Activated naive CD8-positive, alpha-beta T cell treated with anti-CD3 and anti-CD28 coated beads for 36 hours (primary cell): ENCODE measurements at places on chromosomes 16 and 17. TPM values are rescaled to one million over a fixed set of nuclear protein-coding genes. Genes with fewer than 3 reads are reported as not detected.

CDRT15L2 gene
- not detected for total RNA-seq

SLC38A8 gene
- not detected for total RNA-seq

KRT12 gene
- total RNA-seq: not detected

KRTAP2-2 gene
- not detected for total RNA-seq

KRTAP4-6 gene
- not detected for total RNA-seq

KRTAP4-9 gene
- total RNA-seq: not detected

RPRML gene
- total RNA-seq: not detected

COIL gene
- 22.4 TPM for total RNA-seq

CHMP1A gene
- 70.7 TPM for total RNA-seq

ELMO3 gene
- 4.5 TPM for total RNA-seq

SLC5A11 gene
- 0.10 TPM for total RNA-seq

CCR7 gene
- total RNA-seq: 260 TPM

KRT23 gene
- total RNA-seq: not detected

SOX15 gene
- total RNA-seq: 0.35 TPM

KRT39 gene
- total RNA-seq: not detected

CORO6 gene
- 8.9 TPM for total RNA-seq

CCDC78 gene
- 6.5 TPM for total RNA-seq

PRR15L gene
- not detected for total RNA-seq

WFDC1 gene
- not detected for total RNA-seq

MYO1D gene
- total RNA-seq: 7.0 TPM
